ENCODE measurements at places on chromosomes 3 and 15.

GRCh38 chr3:146715170-146715569 lies 110.0 kb upstream of the PLSCR5 start:
- no peaks in the 10 kb centered on the region for H3K4me1 ChIP-seq
- no peak overlapping the region for H3K27ac ChIP-seq
- H3K4me3 ChIP-seq, result no peak overlapping the region
- DNase-seq, result no peak
- H3K36me3 ChIP-seq, result no peaks in the 10 kb centered on the region

- peak overlapping the region; percentile 94 for H3K27ac ChIP-seq
- peaks cover 26% of the 10 kb centered on the region for H3K36me3 ChIP-seq
- no peak for DNase-seq
- H3K4me1 ChIP-seq, result peaks cover 32% of the 10 kb centered on the region
Observed at GRCh38 chr3:179324270-179324754, 1.5 kb downstream of the ZNF639 start.

DNA sequence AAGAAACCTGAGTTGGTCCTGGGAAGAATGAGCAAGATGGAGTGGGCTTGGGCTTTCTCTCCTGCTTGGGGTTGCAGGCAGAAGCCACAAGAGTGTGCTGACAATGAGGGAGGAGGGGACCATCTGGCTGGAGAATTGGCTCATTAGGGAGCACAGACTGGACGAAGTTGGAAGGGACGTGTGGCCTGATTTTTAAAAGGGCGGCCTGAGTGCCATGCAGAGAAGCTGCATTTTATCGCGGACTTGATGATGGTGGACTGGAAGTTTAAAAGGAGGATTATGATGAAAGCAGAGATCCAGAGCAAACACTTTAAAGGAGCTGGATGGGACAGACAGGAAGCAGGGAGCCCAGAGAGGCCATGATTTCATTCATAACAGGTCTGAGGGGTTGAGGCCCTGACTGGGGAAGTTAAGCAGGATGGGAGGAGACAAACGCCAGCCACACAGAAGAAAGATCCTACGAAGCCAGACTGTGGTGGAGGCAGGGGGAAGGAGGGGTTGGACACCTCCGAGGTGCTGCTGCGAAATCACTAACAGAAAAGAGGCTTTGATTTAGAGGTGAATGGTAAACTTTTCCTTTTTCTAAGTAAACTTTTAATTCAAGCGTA lies 23.6 kb downstream of the TLNRD1 start:
- H3K27ac ChIP-seq, result peak overlapping the region; percentile 96
- H3K27me3 ChIP-seq, result no peaks in the 10 kb centered on the region
- H3K4me3 ChIP-seq, result peak overlapping the region; percentile 32
- H3K4me1 ChIP-seq, result peaks cover 30% of the 10 kb centered on the region
- DNase-seq, result peak; percentile 4

- H3K27ac ChIP-seq, result no peak overlapping the region
- H3K4me3 ChIP-seq, result no peak overlapping the region
- H3K36me3 ChIP-seq, result peaks cover 60% of the 10 kb centered on the region
- no peaks in the 10 kb centered on the region for H3K27me3 ChIP-seq
- DNase-seq, result no peak
- peaks cover 22% of the 10 kb centered on the region for H3K4me1 ChIP-seq
Observed at GRCh38 chr3:160434071-160434470, 15.5 kb downstream of the TRIM59 start.

- peak overlapping the region; percentile 73 for H3K27ac ChIP-seq
- H3K4me3 ChIP-seq, result no peak overlapping the region
- DNase-seq, result no peak
- no peaks in the 10 kb centered on the region for H3K27me3 ChIP-seq
- H3K36me3 ChIP-seq, result peaks cover 51% of the 10 kb centered on the region
Observed at GRCh38 chr15:90271459-90272166, 6.1 kb downstream of the NGRN start.

GRCh38 chr3:113600418-113601182 lies 68.2 kb downstream of the SIDT1 start:
- no peak overlapping the region for H3K27ac ChIP-seq
- no peak for DNase-seq
- peaks cover 20% of the 10 kb centered on the region for H3K36me3 ChIP-seq
- H3K27me3 ChIP-seq, result no peaks in the 10 kb centered on the region
- H3K4me3 ChIP-seq, result no peak overlapping the region
- peaks cover 2% of the 10 kb centered on the region for H3K4me1 ChIP-seq

DNA sequence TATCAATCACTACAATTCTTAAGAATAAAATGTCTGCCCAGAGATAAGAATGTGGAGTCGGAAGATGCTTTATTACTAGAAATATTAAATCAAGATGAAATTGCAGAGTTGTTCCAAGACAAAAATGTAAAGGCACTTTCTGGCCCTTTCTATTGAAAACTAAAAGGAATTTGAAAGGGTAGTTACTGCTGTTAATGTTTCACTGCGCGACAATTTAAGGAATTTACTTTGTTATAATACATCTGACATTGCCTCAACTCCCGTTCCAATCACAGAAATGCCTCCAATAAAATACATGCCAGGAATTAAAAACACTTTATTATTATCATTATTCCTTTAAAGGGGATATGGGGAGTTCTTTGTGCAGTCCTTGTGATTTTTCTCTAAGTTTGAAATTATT lies 26.4 kb downstream of the RSL24D1 start:
- no peaks in the 10 kb centered on the region for H3K27me3 ChIP-seq
- DNase-seq, result no peak
- H3K4me3 ChIP-seq, result no peak overlapping the region
- H3K36me3 ChIP-seq, result no peaks in the 10 kb centered on the region
- H3K4me1 ChIP-seq, result no peaks in the 10 kb centered on the region
- no peak overlapping the region for H3K27ac ChIP-seq

DNA sequence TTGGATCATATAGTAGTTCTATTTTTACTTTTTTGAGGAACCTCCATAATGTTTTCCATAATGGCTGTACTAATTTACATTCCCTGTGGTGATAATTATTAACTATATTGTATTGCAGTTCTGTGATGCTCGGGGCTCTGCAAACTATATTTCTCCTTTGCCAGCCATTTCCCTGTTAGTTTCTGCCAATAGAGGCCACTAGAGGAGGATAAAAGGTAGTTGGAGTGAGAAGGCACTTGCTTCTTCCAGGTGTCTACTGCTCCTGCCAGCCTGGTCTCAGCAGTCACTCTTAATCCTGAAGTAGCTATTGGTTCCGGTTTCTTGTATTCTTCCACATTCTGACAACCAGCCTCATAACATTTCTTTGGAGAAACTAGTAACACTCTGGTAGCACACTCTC lies 233.9 kb upstream of the GBE1 start:
- H3K36me3 ChIP-seq, result no peaks in the 10 kb centered on the region
- no peaks in the 10 kb centered on the region for H3K27me3 ChIP-seq
- H3K4me1 ChIP-seq, result no peaks in the 10 kb centered on the region
- H3K27ac ChIP-seq, result no peak overlapping the region
- no peak for DNase-seq

DNA sequence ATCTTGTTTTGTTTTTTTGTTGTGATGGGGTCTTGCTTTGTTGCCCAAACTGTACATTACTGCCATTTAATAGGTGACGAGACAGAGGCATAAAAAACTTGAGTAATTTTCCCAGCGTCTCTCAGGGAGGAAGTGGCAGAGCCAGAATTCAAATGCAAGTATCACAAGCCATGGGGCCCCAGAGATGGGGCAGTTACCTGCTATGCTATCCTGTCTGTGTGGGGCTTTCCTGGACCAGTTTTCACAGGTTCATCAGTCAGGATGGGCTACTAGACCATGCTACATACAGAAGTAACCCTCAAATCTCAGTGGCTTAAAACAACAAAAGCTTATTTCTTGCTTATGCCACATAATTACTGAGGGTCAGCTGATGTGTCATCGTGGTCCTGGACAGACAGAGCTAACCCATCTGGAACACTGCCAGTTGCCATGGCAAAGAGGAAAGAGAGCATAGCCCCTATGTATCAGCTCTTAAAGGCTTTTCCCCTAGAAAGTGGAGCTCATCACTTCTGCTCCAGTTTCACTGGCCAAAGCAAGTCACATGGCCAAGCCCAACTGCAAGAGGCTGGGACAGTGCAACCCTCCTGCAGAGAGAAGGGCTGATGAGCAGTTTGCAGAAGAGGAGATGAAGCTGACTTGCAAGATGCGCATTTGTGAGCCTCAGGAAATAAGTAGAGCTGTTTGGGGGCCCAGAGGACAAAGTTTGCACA lies 31.7 kb upstream of the SYNM start:
- no peak overlapping the region for H3K27ac ChIP-seq
- no peaks in the 10 kb centered on the region for H3K27me3 ChIP-seq
- H3K4me3 ChIP-seq, result no peak overlapping the region
- DNase-seq, result no peak

- DNase-seq, result no peak
- H3K27ac ChIP-seq, result no peak overlapping the region
Observed at GRCh38 chr3:19073341-19074105, 74.8 kb upstream of the KCNH8 start.

GRCh38 chr3:98223907-98224672 lies 40.0 kb upstream of the OR5H6 start:
- no peaks in the 10 kb centered on the region for H3K36me3 ChIP-seq
- H3K4me3 ChIP-seq, result no peak overlapping the region
- no peak for DNase-seq
- H3K27ac ChIP-seq, result no peak overlapping the region
- peaks cover 2% of the 10 kb centered on the region for H3K27me3 ChIP-seq

DNA sequence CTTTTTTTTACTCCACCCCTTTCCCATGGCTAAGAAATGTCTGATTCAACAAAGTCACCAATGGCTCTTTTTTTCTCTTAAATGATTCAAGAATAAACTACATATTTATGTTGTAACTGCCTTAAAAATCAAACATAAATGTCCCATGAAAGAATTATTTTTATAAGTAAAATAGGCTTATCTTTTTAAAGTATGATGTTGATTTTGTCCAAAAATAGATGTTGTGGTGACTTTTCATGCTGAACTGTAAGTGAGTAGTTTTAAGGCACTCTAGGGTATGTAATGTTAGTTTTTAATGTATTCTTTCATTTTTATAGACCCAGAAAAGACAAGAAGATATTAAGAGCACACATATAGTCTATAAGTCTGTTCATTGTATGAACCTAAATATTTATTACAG lies 594.9 kb downstream of the NLGN1 start:
- no peaks in the 10 kb centered on the region for H3K27me3 ChIP-seq
- H3K4me1 ChIP-seq, result no peaks in the 10 kb centered on the region
- H3K36me3 ChIP-seq, result no peaks in the 10 kb centered on the region

DNA sequence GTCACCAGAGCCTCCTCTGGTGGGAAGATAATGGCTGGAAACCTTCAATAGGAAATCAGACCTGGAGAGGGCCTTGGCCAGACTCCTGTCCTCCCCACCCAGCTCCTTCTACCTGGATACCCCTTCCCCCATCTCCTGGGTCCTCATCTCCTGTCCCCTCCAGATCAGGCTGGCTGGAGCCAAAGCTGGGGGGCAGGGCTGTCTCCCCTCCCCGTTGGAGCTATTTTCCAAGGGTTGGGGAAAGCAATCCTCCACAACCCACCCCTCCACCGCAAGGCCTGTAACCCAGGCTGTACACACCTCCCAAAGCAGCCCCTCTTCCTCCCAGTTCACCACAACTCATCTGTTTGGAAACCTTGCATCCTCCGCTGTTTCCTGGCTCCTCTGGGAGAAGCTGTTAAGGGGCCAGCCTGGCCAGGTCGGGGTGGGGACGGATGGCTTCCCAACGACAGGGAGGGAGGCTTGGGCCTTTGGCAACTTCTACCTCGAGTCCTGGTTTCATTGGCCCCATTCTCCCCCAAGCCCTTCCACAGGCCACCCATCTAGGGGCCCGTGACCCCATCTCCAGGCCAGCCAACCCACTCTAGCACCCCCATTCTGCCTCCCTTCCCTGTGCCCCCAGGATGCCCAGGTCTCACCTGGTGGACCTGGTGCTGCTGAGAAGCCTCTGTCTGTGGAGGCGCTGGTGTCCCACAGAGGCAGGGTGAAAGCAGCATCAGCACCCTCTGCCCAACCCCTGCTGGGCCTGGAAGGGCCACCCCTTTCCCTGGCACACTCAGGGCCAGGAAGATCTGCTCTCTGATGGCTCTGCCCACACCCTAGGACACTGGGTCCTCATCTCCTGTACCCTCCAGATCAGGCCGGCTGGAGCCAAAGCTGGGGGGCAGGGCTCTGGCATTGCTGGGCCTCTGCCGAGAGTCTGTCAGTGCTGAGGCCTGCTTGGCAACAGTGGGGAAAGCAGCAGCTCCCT lies 22.1 kb upstream of the GOLGA6C start:
- DNase-seq, result no peak
- H3K4me1 ChIP-seq, result no peaks in the 10 kb centered on the region
- H3K27me3 ChIP-seq, result peaks cover 12% of the 10 kb centered on the region
- H3K4me3 ChIP-seq, result no peak overlapping the region
- no peaks in the 10 kb centered on the region for H3K36me3 ChIP-seq
